ENCODE measurements at places on chromosomes 7 and 10. TPM values are rescaled to one million over a fixed set of nuclear protein-coding genes. Genes with fewer than 3 reads are reported as not detected.

GRCh38 chr7:30084212-30084611 lies 50.6 kb upstream of the MTURN start:
- DNase-seq: no peak

DNA sequence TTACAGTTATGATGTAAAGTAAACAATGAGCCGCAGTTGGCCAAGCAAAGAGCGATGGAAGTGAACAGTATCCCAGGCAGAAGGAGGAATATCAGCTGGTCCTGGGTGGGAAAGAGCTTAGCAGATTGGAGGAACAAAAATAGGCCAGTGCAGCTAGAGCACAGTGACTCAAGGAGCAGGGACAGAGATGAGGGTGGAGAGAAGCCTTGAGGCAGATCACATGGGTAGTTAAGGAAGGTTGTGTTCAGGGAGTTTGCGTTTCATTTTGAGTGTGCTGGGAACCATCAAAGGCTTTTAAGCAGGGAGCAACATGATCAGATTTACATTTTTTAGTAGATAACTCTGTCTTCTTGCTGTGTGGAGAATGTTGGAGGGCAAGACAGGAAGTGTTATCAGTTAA lies 113.6 kb downstream of the OAT start:
- no peak for DNase-seq

- no peak for DNase-seq
Measured at GRCh38 chr7:95590387-95591248, 5.7 kb downstream of the PDK4 start.

DNA sequence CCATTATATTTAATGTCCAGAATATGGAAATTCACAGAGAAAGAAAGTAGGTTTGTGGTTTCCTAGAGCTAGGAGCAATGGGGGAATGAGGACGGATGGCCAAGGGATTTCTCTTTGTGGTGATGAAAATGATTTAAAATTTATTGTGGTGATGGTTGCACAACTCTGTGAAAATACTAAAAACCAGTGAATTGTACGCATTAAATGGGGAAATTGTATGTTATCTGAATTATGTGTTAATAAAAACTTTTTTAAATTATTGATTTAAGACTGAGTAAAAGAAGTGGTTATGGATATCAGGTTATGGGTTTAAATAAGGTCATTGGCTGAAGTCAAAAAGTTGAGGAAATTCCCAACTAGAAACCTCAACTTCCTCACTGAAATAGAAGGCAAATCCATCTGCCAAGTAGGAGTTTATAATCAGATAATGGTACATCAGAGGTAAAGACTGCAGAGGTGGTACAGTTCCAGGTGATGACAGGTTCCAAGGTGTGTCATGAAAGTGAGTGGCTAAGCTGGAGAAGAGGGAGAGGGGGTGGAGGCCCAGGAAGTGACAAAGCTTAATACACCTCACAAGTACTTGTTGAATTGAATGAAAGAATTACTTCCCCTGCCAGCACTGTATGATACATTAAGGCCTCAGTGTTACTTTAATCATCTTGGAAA lies 68.9 kb upstream of the CCDC71L start:
- DNase-seq: no peak

GRCh38 chr10:5563321-5563961 lies 38.7 kb downstream of the CALML3 start:
- DNase-seq: peak; percentile 74

- DNase-seq: no peak
Measured at GRCh38 chr10:131890276-131891195, 10.3 kb upstream of the PPP2R2D start.

GRCh38 chr10:103692952-103693811 lies 162.2 kb downstream of the SH3PXD2A start:
- DNase-seq: no peak

DNA sequence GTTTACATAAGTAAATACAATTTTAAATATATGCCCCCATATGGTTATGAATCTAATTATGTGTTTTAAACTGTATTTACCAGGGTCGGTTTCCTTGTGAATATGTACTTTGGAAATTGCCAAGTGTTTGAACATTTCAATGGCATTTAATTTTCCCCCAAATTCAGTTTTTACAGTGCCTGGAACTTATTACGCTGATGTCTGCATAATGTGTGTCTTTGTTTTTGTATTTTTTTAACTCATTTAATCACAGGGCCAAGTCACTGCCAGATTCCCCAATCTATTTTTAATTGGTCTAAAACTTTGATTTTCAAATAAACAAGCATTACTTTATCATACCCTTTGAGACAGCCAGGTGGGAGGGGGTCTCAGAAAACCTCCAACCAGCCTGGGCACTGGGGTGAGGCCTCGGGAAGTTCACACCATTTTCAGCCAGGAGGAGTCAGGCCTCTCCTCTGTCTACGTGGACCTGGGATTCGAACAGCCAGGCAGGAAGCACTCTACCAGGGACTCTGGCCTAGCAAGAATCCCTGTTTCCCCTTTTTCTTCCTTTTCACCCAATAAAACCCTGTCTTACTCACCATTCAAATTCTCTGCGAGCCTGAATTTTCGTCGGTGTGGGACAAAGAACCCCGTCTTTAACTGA lies 151.5 kb upstream of the COL1A2 start:
- DNase-seq: no peak

DNA sequence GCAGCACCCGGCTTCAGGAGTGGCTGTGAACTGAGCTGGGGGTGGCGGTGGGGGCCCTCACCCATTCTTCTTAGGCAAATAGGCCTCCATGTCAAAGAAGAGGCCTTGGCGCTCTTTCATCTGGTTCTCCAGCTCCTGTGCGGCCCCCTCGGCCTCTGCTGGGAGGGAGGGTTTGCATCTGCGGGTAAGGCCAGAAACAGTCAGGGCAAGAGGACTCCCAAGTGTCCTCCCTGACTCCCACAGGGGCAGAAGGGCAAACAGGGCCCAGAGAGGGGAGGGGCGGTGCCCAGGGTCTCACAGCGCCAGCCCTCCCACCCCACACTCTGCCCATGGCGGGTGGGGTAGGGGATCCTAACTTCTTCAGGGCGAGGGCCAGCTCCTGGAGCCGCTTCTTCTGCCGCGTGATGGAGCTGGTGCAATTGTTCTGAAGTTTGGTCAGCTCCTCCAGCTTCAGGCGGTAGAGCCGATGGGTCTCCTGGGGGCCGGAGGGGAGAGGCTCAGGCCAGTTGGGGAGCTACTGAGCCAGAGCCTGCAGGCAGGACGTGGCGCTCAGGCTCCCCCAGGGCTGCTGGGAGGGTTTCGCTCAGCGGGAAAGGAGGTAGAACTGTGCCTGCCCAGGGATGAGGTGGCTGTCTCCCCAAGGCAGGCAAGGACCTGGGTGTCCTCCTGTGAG lies 2.2 kb downstream of the TMEM120A start:
- DNase-seq: peak; percentile 63

DNA sequence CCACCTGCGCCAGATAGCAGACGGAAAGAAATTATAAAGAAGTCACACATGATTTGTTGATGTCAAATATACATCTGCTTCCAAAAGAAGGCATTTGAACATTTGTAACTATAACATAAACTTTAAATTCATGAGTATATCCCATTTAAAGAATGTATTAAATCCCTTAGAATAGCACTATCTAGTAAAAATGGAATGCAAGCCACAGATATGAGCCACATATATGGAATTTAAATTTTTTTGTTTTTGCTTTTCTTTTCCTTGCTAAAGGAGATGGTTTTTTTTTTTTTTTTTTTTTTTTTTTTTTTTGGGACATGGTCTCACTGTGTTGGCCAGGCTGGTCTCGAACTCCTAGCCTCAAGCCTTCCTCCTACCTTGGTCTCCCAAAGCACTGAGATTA lies 730.8 kb downstream of the PHTF2 start:
- DNase-seq: no peak

DNA sequence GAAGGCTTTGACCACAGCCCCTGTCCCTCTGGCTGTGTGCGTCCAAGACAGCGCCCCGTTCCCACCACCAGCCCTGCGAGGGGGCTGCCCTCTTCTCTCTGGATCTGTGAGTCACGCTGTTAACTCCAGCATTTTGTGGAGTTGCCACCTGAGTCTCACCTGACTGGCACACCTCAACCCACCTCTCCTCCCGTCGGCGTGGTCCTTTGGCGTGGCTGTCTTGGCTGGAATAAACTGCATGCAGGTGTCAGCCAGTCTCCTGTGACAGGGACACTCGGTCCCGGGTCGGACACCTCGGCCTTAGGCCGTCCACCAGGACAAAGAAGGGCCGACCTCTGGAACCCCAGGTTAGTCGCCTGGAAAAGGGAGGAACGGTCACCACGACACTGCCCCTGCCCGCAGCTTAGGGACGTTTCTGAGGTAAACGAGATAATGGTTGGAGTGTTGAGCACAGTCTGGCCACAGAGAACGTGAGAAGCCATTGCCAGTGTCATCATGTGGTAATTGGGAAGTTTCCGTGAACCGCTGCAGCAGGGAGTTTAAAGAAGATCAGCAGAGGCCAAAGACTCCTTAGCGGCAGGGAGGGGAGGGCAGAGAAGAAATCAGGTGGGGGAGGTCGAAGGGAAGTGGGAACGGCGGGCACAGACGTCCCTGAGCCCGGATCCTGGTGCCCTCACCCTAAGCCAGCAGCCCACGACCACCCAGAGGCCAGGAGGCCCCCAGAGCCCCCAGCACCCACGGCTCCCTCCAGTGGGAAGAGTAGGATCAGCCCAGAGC lies 73.6 kb upstream of the FAM20C start:
- DNase-seq: peak; percentile 72

DNA sequence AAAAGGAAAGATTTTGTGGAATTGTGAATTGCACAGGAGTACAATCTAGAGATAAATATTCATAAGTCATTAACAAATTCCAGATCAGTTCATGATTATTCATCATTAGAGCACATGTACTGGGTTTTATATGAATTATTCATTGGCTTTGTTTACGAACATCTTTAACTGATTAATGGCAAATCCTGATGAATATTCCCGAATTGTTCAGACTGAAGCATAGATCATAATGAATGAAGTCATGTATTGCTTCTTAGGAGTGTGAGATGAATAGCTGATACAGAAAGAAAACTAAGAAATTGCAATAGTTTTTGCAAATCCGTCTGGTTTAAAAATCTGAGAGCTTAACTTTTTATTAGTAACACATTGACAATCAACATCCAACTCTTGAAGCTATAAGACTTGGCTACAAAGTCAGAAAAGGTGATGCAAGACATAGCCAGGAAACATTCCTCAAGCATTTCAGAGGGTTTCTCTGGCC lies 183.6 kb upstream of the DGKB start:
- DNase-seq: no peak

DNA sequence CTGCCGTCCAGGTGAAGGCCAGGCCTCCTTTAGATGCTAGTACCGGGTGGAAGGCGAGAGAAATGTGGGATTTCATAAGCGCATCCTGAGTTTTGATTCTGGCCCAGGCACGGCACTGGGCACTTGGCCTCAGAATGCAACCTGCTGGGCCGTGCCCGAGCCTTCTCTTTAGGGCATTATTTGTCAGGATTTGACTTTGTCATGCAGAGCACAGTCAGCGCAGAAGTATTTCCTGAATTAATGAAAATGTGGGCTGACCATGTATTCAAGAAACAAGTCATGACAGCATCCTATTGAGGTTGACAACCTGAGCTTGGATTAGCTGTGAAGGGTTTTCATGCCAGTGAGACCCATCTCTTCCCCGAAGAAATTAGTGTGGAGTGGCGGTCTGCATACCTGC lies 34.4 kb downstream of the RCC1L start:
- DNase-seq: no peak

GRCh38 chr10:12841826-12842225 lies 159.7 kb downstream of the CCDC3 start:
- DNase-seq: no peak

- peak; percentile 70 for DNase-seq
Measured at GRCh38 chr7:132398253-132398925, 177.9 kb downstream of the PLXNA4 start.

DNA sequence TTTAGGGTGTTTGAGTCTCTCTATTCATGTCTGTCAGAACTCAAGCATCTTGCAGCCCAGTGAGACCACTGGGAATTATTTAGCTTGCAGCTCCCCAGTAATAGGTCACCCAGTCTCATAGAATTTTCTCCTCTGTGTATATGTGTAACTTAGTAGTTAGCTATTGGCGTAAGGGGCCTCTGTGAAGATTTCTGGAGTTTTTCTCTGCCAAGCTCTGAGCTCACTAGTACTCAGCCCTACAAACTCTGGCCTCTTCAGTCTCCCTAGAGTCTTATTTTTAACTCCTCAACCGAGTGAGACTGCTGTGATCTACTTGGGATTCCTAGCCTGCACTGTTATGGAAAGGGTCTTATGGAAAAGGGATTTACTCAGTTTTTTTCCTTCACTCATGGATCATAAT lies 90.2 kb downstream of the PPP1R9A start:
- no peak for DNase-seq

DNA sequence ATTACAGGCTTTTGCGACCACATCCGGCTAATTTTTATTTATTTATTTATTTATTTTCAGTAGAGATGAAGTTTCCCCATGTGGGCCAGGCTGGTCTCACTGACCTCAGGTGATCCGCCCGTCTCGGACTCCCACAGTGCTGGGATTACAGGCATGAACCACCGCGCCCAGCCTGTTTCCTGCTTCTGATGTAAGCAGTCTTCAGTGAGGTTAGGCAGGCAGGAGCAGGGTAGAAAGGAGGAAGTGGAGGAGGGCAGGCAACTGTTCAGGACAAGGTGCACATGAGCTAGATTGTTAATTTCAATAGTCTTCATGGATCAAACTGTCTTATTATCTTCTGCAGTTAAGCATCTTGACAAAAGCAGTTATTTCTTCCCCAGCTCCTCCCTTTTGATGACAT lies 605.0 kb downstream of the CCSER2 start:
- DNase-seq: no peak

GRCh38 chr7:19116121-19117090 lies 1.0 kb downstream of the TWIST1 start:
- peak; percentile 70 for DNase-seq

GRCh38 chr7:81851413-81851812 lies 81.6 kb upstream of the HGF start:
- no peak for DNase-seq

- DNase-seq: no peak
Measured at GRCh38 chr7:106535234-106535932, 125.6 kb downstream of the CCDC71L start.

DNA sequence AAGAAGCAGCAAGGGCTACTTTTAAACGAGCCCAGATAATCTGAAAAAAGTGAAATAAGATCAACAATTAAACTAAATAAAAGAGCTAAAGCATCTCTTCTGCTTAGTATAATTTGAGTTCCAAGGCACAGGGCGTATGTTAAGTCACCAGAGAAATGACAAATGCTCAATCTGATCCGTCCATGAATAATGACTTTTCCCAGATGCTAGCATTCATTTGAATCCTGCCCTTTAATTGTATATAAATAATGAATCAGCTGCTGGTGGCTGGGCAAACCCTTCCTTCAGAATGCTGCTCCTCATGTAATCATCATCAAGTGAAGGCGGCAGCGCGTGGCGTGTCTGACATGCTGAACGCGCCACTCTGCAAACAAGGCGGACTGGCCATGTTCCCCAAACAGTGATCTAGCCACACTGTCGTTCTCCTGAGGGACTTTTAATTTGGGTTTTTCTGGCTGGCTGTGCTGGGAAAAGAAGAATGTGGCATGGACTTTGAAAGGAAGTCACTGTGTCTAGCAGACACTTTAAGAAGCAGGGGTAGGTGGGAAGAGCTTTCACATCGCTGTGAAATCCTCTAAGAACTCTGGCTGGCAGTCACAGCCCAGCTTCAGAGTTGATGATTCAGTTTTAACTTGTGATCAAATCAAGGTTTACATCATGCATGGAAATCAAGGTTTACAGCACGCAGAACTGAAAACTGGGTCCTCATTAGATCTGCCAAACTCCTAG lies 70.7 kb downstream of the BEND7 start:
- no peak for DNase-seq

Gene FFAR4
- 0.99 TPM for total RNA-seq

Gene STK17A
- 9.3 TPM for total RNA-seq

Gene CRYGN
- total RNA-seq: 1.4 TPM

Gene WIPF3
- 0.81 TPM for total RNA-seq

Gene TAS2R5
- 3.7 TPM for total RNA-seq
